ENCODE measurements at places on chromosomes 1 and 21. TPM values are rescaled to one million over a fixed set of nuclear protein-coding genes. Genes with fewer than 3 reads are reported as not detected.

MYOG gene
- not detected for total RNA-seq

DNA sequence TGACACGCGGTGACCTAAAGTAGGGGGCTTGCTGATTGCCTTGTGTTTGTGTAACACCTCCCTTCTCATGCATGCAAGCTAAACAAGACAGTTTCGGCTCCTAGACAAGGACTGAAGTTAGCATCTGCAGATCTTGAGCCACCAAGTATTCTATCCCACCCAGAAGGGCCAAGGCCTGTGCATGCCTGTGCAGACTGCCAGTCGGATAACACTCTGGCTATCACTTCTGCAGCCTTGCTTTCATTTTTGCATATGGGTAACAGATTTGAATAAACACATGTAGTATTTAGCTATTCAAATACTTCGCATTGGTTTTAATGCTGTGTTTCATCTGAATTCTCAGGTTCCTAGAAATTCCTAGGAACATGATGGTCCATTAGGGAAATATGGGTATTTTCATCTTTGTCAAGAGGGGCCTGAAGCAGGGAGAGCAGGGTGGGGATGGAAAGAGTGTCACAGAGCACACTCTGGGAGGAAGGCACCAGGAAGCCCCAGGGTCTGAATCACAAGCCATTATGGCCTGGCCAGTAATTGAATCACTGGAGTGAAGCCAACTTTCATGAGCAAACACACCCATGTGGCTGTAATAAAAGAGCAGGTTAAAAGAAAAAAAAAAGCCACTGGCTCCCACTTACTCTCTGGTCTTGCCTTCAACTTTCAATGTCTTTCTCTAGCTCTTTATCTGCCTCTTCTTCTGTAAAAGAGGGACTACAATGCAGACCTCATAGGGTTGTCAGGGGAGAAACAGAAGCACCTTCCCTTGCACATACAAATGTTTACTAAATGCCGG is 28.3 kb downstream of the GADD45A start:
- DNase-seq: no peak

DNA sequence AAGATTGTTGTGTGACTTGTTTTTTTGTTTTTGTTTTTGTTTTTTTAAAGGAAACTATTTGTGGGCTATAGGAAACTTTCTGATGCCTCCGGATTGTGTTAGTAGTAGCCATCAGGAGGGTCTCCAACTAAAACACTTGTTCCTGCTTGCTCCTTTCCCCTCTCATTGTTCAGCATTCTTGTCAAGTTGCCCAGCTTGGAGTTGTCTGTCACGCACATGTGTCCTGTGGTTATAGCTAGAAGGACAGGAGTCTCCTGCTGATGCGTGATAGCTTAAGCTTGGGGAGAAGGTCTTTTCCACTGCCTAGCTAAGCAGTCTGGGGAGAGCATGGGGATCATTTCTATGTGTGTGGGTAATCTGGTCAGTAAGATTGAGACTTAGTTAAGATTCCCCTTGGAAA is 3.2 kb upstream of the LYPLA2 start:
- no peak for DNase-seq

DNA sequence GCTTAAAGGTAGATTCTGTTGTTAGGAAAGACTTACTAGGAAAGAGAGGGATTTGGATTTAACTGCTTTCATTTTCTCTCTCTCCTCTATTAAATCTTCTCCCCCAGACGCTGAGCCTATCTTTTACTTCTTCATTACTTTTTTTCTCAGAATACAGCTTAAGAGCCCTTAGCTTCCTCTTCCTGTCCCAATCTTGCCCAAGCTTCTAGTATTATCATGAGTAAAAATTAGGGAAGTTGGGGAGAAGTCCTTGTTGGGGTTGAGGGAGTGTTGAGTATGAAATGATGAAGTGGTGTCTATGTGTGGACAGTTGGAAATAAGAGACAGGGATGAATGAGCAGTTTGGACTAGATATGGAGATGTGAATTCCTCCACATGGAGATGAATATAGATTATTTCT is 35.0 kb downstream of the ACP6 start:
- DNase-seq: no peak

GRCh38 chr1:43651902-43652301 is 2.0 kb downstream of the KDM4A start:
- DNase-seq: no peak

DNA sequence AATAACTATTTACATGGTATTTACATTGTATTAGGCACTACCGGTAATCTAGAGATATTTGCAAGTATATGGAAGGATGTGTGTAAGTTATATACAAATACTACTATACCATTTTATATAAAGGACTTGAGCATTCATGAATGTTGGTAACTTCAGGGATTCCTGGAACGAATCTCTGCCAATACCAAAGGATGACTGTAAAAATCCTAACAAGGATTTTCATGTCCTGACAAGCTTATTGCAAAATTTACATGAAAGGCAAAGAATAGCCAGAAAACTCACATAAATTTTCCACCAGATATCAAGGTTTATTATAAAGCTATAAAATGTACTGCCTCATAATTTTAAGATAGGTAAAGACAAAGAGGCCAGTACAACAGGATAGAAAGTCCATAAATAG is 325.2 kb upstream of the NRIP1 start:
- no peak for DNase-seq

DNA sequence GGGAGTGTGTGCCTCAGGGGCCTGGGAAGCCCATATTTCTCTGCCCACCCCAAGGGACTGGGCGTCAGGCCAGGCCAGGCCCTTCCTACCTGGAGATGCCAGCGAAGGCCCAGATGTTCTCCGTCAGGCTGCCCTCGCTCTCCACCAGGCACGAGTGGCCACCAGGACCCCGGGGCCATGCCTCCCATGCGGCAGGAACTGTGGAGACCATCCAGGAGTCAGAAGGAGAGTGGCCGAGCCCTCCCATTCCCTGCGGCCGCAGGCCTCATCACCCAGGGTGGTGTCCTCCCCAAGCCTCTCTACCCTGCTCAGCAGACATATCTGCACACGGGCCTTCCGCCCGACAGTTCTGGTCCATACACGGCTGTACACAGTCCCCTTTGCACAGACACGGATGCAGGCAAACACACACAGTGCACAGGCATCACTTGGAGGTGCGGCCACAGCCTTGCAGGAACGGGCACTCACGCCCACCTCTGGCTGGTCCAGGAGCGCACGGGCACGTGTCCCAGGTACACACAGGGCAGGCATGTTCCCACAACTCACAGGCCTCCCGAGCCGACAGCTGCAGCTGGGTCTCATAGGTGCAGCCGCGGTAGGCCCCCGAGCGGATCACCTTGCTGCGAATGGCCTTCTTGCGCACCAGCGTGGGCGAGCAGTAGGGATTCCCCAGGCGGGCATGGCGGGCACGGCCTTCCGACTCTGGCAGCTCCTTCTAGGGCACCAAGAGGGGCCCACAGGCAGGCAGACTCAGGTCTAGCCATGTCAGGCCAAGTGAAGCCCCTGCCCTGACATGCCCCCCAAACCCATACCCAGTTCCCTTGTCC is 5.9 kb upstream of the KIF17 start:
- peak; percentile 18 for DNase-seq

FMO5 gene
- 3.3 TPM for total RNA-seq

DNA sequence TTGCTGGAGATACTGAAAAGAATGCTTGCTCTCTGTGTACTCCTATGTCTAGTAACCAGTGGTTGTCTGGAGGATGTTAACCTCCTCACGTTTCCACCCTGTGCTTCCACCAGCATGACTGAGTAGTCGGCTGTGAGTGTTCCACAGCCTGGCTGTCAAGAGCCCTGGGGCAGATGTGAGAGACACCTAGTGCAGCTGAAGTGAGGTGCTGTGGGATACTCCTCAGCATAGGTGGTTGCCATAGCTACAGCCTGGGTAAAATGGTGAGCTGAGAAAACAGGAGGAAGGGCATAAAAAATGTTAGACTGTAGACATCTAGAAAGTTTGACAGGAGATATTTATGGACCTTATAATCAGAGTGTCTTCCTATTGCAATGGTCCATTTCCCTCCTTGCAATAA is 15.8 kb downstream of the IVL start:
- DNase-seq: no peak

GRCh38 chr1:41486371-41487125 is 2.1 kb upstream of the EDN2 start:
- DNase-seq: no peak

- peak; percentile 71 for DNase-seq
Observed at GRCh38 chr1:228363686-228364067, 43.0 kb downstream of the TRIM11 start.

MATN1 gene
- not detected for total RNA-seq

DNA sequence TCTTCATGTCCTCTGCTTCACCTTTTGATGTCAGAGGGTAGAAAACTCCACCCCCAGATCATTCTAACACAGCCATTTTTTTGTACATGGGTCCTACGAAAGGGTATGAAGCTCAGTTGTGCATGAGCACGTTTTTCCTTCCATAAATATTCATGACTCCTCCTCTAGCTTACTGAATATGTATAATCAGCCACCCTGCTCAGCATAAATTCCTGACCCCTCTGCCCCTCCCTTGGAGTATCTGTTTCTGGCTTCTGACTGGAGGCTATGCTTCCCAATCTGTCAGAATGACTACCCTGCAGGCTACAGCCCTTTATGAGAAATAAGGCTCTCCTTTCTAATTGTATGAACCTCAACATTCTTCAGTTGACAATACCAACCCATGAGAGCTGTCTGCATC is 42.8 kb upstream of the PARP1 start:
- DNase-seq: no peak

CEP104 gene
- 35.2 TPM for total RNA-seq

- no peak for DNase-seq
Observed at GRCh38 chr1:111852261-111852721, 96.6 kb downstream of the DDX20 start.

- DNase-seq: no peak
Observed at GRCh38 chr1:63027176-63027575, 243.2 kb downstream of the ATG4C start.

PLPPR4 gene
- total RNA-seq: 0.55 TPM

SLC45A1 gene
- 2.0 TPM for total RNA-seq

DNA sequence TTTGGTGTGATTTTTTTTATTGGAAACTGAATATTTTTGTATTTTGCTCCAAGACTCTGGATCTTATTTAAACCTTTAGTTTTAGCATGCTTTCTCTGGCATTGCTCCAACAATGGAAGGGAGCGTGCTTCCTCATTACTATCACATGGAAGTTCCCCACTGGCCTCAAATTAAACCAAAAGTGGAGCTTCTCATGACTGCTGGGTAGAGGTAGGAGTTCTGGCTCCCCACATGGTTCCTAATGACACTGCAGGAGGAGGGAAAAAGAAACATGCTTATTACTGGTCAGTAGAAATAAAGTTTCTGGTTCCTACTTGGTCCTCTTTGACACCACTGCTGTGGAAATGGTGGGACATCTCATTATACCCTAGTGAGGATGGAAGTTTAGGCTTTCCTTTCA is 310.5 kb downstream of the PTGER3 start:
- no peak for DNase-seq

GRCh38 chr21:39098696-39099200 is 84.5 kb downstream of the PSMG1 start:
- no peak for DNase-seq

RCSD1 gene
- 45.3 TPM for total RNA-seq

- DNase-seq: no peak
Observed at GRCh38 chr1:204464187-204464631, 30.4 kb downstream of the PIK3C2B start.

DNA sequence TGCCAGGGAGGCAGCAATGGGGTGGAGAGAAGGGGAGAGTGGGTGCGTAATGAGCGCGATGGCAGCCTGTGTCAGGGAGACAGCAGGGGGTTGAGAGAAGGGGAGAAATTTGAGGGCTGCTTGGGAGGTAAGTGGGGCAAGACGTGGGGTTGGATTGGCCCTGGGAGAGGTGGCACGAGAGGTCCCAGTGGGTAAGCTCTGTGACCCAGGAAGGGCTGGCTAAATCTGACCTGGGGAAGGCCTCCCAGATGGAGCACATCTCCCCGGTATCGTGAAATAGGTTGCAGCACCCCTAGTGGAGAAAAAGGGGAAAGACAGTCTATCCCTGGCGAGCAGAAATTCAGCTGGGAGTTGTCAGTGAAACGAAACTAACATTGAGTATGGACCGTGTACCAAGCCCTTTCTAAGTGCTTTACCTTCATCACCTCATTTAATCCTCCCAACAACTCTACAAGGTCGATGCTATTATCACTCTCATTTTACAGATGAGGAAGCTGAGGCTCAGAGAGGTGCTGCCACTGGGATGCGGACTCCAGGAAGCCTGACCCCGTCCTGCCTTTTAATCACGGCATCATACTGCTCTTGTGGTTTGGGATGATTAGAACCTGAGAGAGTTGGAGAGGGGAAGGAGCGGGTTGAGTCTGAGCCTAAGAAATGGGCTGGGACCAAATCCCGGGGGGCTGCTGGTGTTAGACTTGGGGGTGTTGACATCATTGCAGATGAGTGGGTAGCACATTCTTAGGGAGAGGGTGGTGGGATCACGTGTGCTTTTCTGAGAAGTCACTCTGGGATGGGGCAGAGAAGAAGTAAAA is 56.6 kb upstream of the RPL11 start:
- DNase-seq: peak; percentile 47

- peak; percentile 66 for DNase-seq
Observed at GRCh38 chr1:56578138-56578962, 1.0 kb downstream of the PLPP3 start.

DNA sequence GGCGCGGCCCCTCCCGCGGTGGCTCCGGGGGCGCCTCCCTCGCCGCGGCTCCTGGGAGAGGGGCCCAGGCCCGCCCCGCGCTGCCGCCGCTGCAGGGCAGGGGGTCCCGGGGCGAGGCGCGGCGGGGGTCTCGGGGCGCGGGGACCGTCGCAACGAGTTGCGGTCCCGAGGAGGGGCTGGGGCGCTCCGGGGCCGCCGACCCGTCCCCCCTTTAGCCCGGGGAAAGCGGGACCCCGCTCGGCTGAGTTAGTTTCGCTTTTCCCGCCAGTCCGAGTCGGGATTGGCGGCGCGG is 493 bp downstream of the SPSB1 start:
- no peak for DNase-seq

DNA sequence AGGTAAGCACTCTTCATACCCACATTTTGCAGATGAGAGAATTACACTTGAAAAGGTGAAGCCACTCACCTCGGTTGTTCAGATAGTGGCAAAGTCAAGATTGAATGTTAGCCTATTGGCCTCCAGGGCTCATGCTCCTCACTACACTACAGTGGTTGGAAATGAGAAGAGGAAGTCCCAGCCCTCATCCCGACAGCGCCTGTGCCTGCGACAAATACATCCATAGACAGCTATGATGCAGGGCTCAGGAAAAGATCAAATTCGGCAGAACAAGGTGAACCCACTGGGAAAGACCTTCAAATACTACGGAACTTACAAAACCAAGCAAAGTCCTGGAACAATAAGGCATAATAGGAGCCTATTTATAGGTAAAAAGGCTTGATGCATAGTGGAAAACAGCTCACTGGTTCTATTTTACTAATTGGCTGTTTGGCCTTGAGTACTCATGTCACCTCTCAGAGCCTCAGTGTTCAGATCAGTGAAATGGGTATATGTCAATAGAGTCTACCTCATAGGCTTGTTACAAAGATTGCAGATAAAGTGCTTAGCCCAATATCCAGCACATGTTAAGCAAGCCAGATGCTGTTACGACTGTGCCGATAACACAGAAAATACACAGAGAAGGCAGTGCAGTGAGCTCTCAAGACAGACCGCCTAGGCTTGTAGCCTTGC is 3.5 kb downstream of the SPOCD1 start:
- no peak for DNase-seq

COA6 gene
- 38.2 TPM for total RNA-seq

C4BPB gene
- not detected for total RNA-seq

LAPTM5 gene
- 23.9 TPM for total RNA-seq

GRCh38 chr1:99657213-99658030 is 11.5 kb downstream of the PALMD start:
- no peak for DNase-seq

REN gene
- not detected for total RNA-seq
